ENCODE measurements at places on chromosomes 6 and 20.

- no peak for DNase-seq
Measured at GRCh38 chr6:166784691-166785090, 157.6 kb upstream of the RPS6KA2 start.

GRCh38 chr6:113802779-113803178 lies 54.4 kb upstream of the MARCKS start:
- no peak for DNase-seq

DNA sequence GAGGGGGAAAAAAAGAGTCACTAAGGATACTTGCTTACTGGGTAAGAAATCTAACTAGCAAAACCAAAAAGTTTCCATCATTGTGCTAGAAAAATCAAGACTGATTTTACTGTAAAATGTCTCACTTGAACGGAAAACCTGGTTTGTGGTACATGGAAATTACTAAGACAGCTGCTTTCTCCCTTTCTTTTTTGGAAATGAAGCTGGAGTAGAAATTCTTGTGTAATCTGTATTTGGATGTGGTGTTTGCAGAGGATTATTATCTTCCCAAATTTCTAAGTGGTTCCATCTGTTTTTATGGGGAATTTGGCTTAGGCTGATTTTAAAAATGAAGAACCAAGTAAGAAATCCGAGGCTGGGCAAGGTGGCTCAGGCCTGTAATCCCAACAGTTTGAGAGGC lies 20.4 kb downstream of the EPB41L2 start:
- no peak for DNase-seq

DNA sequence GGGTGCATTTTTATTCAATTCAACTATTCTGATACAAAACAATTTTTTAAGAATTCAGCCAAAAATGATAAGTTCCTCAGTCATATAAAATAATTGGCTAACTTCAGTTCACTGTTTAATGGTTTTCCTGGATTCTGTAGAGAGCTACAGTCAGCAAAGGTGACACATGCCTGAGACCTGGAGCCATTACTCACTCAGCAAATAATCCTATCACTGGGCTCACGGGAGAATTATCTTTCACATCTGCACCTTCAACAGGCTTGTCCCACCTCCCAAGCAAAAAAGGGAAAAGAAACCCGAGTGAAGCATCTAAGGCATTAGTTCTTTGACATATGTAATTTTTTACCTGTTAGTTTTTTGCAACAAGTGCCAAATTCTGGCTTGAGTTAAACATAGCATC lies 34.9 kb upstream of the FOXA2 start:
- no peak for DNase-seq

DNA sequence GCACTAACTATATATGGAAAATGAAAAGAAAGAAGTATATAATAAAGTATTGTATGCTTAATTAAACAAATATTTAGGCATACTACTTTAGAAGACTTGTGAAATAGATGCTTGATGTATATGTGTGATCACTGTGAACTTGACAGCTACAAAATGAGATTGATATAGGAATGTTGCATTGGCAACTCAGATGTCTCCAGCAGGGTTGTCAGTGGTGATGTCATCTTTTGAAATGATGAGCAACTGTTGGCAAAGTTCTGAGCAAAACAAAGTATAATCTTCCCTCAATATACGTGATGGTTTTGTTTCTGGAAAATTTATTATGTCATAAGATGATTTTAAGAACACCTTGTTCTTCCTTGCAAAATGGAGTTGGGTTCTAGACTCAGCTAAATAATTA lies 133.8 kb downstream of the ARID1B start:
- no peak for DNase-seq
